ENCODE measurements at places on chromosomes 16 and 17.

DNA sequence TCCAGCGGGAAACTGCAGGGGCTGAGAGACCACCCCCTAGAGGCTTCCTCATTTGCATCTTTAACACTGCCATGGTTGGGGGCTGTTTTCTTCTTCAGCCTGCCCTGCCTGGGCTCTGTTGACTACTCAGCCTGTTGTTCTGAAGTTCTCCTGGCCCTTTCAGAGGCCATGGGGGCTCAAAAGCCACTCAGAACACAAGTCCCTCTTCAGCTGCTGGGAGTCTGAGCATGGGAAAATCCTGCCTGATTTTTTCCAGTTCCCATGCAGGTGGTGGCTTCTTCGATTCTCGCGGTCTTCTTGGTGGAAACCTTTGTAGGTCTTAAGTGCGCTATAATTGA, 36.3 kb downstream of the PLCG2 start:
- DNase-seq = no peak

DNA sequence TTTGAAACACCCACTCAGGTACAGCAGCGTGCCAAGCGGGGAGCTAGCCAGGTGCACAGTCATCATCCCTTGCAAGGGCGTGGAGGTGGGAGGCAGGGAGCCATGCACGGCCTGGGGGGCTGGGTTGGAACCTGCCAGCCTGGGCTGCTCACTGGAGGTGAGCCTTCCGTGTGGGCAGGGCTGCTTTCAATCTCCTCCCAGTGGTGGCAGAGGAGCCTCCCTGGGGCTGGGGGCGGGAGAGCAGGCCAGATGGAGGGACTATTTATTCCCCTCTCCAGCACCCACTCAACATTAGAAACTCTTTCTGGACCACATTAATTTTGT, 90.3 kb downstream of the KATNIP start:
- no peak for DNase-seq

- no peak for DNase-seq
Measured at GRCh38 chr17:82399041-82399441, 19.1 kb upstream of the HEXD start.

DNA sequence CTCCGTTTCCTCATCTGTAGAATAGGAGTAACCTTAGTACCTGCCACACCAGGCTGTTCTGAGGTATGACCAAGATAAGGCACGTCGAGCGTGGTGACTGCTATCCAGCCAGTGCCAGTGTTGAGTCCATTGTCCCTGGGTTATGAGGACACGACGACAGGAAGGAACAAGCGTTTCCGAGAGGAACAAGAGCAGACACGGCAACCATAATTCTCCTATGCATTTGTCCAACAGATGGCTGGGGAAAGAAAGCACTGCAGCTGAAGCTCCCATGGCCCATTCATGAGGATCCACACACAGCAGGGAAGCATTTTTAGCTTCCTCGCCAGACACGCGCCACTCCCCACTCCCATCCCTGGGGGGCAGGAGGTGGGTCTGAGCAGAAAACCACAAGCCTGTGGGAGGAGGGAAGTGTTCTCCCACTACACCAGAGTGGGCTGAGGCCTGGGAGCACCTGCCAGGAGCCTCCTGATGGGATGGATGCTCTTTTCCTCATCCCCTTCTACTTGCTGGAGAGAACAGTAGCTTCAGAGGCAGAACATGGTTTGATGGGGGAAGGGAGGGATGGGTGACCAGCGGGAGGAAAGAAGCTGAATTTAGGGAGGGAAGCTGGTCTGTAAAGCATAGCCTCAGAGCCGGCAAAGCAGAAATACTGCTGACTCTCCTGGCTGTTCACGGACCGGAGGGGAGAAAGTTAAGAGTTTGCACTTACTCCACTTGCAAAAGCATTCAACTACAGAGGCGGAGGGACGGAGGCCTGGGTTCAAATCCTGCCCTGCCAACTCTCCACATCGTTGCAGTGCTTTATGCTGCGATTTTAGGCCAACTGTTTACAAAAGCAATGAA, 2.7 kb downstream of the COTL1 start:
- DNase-seq = no peak

GRCh38 chr17:2054512-2055291, at the start of gene HIC1:
HIC1 (plus strand) TSS chr17:2055103; CDS start chr17:2056691, 1,588 bp downstream.
- DNase-seq = peak; percentile 81

DNA sequence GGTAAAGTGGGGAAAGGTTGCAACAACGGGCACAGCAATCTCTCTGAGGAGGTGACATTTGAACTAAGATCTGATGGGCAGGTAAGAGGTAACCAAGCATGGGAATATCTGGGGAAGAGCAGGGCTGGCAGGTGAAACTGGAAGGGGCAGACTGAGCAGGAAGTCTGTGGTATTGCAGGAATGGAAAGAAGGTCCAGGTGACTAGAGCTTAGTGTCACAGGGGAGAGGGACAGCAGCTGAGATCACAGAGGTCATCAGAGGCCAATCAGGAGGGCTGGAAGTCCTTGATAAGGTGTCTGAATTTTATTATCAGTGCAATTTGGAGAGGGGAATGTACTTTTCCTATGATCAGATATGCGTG, 73.3 kb upstream of the DHX40 start:
- no peak for DNase-seq

Measured in naive thymus-derived CD4-positive, alpha-beta T cell (primary cell).